ENCODE measurements at places on chromosomes 4 and X.

DNA sequence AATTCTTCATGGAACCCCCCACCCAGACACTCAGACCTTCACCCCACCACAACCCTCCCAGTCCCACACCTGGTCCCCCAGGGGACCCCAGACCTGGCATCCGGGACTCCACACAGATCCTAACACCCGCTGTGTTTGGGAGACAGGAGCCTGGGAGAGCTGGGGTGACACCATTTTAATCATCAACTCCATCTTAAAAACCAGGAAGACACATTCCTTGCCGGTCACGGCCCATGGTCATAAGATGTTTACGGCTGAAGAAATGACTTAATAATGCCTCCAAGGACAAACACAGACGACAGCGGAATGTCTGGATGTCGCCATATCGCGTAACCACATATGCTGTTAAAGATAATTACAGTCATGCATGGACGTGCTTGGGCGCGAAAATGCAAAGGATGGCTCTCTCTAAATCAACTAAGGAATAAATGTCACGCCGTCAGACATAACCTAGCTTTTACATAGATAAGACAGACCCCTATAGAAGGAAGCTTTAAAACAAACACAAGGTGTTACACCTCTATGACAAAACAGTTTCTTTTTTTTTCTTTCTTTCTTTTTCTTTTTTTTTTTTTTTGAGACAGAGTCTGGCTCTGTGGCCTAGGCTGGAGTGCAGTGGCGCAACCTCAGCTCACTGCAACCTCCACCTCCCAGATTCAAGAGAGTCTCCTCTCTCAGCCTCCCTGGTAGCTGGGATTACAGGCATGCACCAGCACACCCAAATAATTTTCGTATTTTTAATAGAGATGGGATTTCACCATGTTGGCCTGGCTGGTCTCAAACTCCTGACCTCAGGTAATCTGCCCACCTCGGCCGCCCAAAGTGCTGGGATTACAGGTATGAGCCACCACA lies 2.1 kb upstream of the DHRSX start:
- peak; percentile 41 for DNase-seq

DNA sequence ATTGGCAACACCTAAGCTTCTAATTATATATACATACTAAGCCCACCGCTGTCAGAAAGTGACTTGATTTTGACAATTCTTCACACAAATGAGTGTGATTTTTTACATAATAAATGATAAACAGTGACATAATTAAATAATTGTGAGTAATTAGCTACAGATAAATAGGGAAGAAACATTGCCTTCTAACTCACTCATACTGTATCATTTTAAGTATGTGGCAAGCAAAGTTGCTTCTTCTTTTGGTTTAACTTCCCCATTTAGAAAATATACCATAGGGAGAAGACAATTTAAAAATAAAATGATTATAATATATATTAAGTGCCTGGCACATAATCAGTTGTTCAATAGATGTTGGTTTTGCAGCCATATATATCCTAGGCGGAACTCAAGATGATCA lies 644.2 kb downstream of the FSTL5 start:
- DNase-seq: no peak

- no peak for DNase-seq
These were observed 1129.6 kb downstream of the PDHA2 start for GRCh38 chr4:96969455-96969854.

DNA sequence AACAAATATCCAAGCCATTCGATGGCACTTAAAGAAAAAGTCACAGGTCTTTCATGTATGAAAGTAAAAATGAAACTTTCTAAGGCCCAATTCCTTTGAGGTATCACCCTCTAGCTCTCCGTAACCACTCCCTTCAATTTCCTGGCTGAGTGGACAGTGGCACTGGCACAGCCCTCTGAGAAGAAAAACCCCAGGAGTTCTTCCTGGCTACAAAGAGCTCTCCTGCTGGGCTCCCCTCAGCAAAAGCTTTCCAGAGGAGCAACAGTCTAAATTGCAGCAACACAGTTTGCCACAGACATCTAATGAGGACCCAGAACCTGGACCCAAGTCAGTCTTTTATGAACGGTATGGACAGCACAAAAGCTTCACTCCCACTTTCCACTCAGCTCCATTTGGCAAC lies 71.8 kb downstream of the FUNDC1 start:
- no peak for DNase-seq

DNA sequence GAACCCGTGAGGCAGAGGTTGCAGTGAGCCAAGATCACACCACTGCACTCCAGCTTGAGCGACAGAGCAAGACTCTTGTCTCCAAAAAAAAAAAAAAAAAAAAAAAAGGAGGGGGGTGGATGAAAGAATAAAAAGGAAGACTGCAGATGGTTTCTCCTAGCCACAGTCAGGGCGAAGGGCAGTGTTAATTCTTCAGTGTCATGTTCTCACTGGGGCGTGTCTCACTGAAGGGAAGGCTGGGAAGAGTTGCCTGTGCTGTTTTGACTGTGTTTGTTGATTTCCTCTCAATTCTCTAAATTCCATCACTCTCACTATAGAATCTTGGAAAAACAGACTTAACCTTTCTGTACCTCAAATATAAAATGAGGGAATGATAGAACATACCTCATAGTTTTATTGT lies 71.6 kb upstream of the DHX15 start:
- DNase-seq: no peak

DNA sequence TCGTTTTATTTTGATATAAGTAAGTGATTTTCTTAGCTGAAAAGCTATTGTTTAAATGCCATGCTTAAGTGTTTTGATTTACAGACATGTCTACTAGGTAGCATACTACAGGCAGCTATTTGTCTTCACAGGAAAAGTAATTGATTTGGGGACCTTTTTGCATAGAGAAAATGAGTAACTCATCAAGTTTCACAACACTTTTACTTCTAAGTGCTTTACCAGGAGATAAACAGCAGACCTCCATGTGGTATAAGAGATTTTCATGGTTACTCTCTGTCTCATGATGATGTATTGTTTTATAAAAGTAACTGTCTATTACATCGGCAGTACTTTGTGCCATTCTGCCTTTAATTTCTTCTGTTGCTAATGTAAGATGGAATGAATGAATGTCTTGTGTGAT lies 28.7 kb downstream of the RBPJ start:
- no peak for DNase-seq

DNA sequence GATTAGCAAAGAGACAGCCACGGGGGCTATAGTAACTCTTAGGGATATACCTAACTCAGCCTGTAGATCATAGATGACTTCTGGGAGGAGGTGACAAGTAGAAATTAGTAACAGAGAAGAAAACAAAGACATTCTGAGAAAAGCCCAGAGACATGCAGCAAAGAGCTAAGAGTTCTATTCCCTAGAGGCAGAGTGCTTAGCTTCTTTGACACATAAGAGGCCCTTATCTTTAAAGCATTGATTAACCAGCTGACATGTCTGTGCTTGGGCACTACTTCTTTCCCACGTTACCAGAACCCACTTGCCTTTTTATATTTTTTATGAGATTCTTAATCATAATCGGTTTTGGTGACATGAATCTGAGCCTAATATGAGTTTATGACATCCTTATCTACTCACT lies 179.5 kb downstream of the GABRB1 start:
- no peak for DNase-seq

DNA sequence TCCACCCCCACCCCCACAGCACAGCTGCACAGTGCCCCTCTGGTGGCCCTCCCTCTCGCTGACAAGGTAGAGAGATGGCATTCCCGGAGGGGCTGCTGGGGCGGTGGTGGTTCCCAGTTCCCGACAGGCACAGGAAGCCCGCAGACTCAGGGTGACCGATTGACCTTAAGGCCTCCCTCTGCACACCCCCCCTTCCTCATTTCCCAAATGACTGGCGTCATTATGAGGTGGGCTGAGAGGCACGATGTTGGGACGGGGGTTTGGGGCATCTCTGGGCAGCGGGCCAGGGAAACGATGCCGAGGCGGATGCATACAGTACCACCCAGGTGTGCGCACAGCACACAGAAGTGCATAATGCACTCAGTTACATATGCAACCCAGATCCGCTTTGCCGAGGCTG lies 3.5 kb upstream of the TIMP1 start:
- no peak for DNase-seq

GRCh38 chr4:132818091-132818490 lies 331.0 kb upstream of the PCDH10 start:
- DNase-seq: no peak

GRCh38 chr4:26319949-26320537 lies 771 bp upstream of the RBPJ start:
- DNase-seq: no peak

DNA sequence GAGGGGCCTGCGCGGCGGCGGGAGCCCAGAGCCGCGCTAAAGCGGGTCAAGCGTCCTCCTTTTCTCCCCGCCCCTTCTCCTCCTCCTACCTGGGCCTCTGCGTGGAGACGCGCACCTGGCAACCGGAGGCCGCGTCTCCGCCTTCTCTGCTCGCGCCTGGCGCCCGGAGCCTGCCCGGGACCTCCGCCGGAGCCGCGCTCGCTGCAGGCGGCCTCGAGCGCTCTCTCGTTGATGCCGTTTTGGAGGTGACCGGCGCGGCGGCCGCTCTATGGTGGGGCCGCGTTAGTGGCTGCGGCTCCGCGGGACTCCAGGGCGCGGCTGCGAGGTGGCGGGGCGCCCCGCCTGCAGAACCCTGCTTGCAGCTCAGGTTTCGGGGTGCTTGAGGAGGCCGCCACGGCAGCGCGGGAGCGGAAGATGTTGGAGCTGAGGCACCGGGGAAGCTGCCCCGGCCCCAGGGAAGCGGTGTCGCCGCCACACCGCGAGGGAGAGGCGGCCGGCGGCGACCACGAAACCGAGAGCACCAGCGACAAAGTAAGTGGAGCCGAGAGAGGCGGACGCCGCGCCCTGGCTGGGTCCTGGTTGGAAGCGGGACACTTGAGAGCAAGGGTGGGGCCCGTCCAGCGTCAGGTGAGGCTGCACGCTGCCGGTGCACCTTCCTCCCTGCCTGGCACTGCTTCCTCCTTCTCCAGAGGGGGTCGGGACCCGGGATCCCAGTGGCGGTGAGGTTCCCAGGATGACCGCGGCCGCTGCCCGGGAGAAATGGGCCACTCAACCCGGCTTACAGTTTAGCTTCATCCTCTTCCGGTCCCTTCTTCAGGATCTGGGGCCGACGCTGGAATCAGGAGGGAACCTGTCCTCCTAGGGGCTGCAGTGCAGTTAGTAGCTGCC lies at the start of gene CDS1:
CDS1 (plus strand) TSS at position 140 of the 888 bp plus-strand sequence; CDS start at position 415, 275 bp downstream.
- DNase-seq: no peak

DNA sequence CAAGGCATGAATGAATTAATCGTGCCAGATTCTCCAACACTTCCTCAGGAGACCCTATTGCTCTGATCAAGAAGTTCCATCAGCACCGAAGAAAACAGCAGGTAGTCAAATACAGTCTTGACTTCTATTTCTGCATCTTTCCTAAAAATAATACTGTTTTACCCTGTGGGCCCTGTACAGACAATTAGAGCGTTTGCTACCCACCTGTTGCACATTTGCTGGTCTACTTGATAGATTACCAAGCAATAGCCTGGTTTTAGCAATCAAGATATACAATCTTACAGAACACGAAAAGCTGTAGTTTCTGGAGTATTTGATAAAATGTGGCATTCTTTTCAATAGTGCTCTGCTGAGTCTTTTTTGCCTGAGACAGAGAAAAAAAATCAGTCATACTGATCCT lies 12.3 kb downstream of the GPR174 start:
- no peak for DNase-seq

- DNase-seq: peak; percentile 89
These were observed 56.0 kb downstream of the SPRY1 start for GRCh38 chr4:123452616-123453015.

GRCh38 chrX:106007815-106008214 lies 30.7 kb downstream of the SERPINA7 start:
- no peak for DNase-seq

DNA sequence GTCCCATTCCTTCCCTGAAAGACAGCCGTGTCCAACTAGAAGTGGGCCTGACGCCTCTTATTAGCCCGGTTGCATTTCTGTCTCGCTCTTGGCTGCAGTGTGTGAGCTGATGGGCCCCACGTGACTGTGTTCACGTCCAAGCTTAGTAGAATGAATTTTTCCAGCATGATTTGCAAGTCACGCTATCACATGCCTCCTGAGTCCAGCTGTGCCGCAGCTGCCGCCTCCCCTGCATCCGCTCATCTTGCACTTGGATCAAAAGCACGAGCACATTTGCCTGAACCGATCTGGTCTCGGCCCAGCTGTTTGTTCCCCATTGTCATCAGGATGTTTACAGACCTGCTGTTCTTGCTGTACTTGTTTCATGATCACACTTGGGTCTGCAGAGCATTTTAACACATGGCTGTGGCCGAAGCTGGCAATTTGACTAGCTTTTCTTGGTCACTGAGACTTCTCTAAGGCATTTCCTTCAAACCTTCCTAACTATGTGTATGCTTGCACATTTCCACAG lies 126.5 kb downstream of the KIT start:
- DNase-seq: peak; percentile 85

- no peak for DNase-seq
These were observed 40.5 kb downstream of the ATP1B4 start for GRCh38 chrX:120402369-120402768.

DNA sequence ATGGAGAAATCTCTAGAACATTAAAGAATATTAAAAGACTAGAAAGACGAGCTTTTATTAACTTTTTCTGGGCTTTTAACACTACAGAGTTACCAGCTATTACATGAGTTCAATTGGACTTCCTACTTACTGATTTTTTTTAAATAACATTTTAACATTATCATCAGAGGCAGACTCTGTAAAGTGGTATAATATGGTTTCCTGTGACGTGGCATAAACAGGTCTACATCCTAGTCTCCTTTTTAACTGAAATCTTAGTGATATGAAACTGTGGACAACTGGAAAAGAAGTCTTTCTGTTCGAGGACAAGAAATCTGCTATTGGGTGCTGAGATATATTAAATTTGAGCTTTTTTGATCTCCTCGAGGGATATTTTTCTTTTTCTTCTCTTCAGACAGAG lies 48.7 kb upstream of the ABCG2 start:
- no peak for DNase-seq

DNA sequence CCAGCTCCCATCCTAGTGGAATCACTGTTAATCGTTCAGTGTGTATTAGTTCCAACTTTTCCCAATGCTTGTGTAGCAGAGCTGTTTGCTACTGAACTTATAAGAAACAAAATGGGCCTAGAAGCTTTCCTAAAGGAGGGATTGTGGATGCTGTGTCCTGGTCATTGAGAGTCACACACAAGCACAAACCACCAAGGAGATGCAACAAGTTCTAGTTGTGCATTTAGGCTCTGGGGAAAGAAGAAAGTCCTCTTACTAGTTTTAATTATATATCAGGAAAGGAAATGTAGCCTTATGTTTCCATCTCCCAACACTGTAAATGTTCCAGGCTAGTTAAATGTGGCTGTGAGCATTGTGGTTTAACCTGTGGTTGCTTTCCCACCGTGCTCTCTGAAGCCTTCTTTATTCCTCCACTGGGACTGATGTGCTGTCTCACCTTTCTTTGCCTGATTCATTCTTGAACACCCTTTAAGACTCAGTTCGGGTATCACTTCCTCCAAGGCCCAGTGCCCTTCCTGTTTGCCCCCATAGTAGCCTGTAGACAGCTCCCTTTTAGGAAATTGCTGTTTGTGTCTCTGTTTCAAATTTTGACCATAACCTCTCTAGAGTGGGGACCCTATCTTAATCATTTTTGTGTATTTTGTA lies 34.3 kb downstream of the ATP10D start:
- no peak for DNase-seq

- DNase-seq: peak; percentile 43
These were observed 12.8 kb upstream of the ELOVL6 start for GRCh38 chr4:110211007-110211769.

GRCh38 chr4:138890891-138891570 lies 124.5 kb upstream of the NOCT start:
- no peak for DNase-seq
